Fibroblast of the aortic adventitia (primary cell): ENCODE measurements at places on chromosomes 5 and 9.

DNA sequence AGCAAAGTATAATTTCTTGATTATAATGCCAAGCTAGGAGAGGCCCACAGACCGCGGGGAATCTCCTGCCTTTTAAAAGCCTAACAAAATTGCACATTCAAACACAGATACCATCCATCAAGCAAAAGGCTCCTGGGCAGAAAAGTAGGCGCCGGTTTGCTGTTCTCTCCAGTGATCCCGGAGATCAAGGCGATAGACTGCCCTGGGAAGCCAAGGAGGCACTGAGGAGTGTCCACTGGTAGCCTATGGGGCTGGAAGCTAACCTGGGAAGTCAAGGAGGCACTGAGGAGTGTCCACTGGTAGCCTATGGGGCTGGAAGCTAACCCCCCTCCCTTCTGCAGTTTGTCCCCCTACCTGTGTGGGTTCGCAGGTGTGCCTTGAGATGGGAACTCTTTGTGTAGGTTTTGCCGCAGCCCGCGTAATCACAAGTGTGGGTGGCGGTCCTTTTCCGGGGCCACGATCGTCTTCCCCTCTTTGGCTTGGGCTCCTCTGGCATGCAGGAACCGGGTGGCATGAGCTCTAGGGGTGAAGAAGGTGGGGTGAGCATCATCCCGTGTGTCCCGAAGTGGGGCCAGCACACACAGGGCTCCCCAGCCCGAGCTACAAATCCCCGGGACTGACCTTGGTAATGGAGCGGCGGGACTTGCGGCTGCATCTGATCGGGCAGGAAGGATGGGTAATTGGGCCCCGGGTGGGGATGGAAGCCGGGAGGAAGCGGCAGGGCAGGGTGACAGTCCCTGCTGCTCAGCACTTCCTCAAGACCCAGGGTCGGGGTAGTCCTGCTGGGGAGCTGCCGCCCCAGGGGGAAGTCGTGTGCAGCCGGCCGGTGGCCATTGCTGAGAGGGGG, 2.7 kb downstream of the KLF4 start:
- DNase-seq: peak; percentile 40

DNA sequence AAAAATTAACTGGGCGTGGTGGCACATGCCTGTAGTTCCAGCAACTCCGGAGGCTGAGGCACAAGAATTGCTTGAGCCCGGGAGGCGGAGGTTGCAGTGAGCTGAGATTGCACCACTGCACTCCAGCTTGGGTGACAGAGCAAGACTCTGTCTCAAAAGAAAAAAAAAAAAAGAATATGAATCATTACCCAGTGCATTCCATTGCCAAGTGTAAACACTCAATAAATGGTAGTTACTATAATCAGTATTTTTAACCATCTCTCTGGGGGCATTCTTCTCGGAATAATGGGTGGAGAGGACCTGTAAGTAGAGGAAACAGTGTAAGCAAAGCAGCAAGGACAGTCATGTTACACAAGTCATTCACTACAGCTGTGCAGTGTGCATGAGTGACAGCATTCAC, 13.8 kb upstream of the RANBP17 start:
- DNase-seq: peak; percentile 5

GRCh38 chr9:116494815-116495634, 192.1 kb upstream of the TRIM32 start:
- DNase-seq: no peak

GRCh38 chr9:137524161-137524980, 25.8 kb downstream of the PNPLA7 start:
- DNase-seq: no peak

GRCh38 chr9:132043708-132044107, 36.0 kb downstream of the MED27 start:
- DNase-seq: no peak

- no peak for DNase-seq
These were observed 20.4 kb downstream of the FBXO10 start for GRCh38 chr9:37555786-37556185.
